CD4-positive, alpha-beta T cell treated with Interleukin-6 for 4 hours (primary cell): ENCODE measurements at places on chromosomes 2 and 18.

- DNase-seq: no peak
Observed at GRCh38 chr18:54775686-54776085, 52.6 kb upstream of the RAB27B start.

GRCh38 chr2:213166109-213166508, 14.7 kb upstream of the IKZF2 start:
- DNase-seq: no peak

DNA sequence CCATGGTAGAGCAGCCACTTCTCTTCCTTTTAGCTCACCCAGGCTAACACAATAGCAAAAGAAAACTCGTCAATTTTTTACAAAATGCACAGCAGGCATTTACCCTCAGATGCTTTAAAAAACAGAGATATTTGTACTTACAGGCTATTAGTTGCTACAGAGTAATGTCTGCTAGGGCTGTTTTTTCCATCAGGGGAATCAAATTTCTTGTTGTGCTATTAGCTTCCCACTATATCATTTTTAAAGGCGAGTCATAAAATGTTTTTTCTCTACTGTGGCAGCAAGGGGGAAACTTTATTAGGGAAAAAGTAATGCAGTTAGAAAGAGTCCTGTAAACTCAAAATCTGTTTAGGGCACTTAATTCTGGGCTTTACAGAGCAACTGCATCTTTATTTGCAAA, 277.9 kb upstream of the THSD7B start:
- no peak for DNase-seq

DNA sequence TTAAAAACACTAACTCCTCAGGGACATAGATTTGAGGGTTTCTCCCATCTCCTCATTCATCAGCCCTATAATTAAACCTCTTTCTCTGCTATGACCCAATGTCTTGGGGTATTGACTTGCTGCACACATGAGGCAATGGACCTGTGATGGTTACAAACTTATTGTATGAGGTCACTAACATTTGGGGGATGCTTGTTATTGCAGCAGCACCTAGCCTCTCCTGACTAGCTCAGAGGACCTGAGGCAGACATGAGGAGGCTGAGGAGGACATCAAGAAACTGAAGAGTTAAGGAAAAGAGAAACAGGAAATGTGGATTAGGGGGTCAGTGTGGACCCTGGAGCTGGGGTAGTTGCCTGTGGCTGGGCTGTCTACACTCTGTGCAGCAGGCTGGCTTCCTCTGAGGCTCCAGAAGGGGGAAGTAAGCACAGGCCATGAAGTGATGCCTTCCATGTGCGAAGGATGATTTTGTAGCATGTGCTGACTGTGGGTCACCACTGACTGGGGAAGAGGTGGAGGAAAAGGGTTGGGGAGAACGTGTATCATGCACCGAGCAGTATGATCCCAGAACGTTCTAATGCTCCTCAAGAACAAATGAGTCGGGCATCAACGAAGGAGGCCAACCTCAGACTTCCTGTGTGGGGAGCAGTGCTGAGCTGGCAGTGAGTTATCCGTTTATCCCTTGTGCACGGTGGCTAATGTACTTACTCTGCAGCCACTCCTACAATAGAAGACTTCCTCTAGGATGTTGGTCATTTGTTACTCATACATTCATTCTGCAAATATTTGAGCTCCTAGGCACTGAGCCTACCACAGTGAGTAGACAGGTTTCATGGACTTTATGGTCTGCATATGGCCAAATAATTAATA, 42.1 kb upstream of the RFX8 start:
- DNase-seq: peak; percentile 33

DNA sequence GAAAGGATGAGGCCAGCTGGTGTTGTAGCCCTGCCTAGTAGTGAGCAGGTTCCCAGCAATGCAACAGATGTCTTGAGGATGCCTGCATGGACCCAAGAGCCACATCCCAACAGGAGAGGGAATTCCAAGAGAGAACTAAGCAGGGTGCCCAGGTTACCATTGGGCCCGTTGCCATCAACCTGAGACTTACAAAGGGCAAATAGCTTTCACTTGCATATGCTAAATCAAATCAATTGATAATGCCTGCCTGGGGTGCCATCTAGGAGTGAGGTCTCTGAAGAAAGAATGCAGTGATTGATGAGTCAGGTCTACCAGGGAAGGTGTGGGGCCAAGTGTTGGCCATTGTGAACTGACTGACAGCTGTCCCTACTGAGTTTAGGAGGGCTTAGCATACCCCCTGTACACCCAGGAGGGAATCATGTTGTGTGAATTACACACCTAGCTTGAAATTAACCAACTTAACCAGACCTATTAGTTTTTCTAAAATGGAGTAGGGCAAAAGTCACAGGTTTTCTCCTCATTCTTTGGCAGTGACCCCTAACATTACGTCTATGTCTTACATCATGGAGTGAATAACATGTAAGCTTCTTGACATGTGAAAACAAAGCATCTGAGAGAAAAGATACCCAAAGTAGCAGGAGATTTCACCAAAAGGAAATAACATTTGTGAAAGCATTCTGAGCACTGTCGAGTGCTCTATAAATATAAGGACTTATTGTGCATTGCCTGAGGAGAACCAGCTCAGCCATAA, 32.3 kb downstream of the FHOD3 start:
- no peak for DNase-seq

- DNase-seq: peak; percentile 53
Observed at GRCh38 chr2:231611273-231612108, 18.8 kb downstream of the TEX44 start.

- DNase-seq: no peak
Observed at GRCh38 chr2:234917211-234917975, 34.4 kb upstream of the SH3BP4 start.

- DNase-seq: no peak
Observed at GRCh38 chr2:47771211-47771610, 11.7 kb upstream of the MSH6 start.

DNA sequence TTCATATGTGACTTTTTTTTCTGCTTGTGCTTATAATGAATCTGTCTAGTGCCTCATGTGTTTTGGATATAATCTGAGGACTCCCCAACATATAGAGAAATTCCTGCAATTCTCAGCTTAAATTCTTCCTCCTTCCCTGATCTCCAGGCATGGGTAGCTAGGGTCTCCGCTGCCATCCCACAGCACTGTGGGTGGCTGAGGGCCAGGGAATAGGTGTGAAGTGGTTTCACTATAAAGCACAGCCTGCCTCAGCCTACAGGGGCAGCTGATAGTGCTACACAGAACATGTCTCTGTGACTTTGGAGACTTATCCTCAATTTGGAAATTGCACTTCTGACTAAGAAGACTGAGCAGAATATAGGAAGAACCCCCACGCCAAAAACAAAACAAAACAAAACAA, 137.3 kb upstream of the NABP1 start:
- no peak for DNase-seq

GRCh38 chr18:75962036-75962572, 532.9 kb downstream of the ZNF516 start:
- no peak for DNase-seq

DNA sequence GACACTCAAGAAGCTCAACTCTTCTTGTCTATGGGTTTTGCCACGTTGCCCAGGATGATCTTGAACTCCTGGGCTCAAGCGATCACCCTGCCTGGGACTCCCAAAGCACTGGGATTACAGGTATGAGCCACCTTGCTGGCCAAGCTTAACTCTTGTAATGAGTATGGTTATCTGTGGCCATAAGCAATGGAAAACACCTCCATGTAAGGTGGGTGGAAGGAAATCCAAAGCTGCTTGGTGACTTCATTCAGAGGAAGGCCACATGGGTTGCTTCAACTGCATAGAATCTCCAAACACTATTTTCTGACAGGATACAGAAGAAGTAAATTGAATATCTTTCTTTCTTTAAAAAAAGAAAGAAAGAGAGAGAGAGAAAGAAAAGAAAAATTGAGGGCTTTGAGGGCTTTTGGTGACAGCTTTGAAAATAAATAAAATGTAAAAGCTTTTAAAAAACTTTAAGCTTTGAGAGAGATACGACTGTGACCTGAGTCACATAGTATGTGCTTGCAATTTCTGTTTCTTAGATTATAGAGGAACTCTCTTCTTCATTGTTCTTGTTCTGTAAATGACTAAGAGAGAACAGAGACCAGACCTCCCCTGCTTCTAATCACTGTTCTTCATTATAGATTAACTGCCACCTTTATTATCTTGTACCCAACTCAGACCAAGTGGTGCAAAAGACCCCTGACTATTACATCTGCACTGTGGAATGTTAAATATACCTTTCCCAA, 123.1 kb upstream of the NDUFV2 start:
- no peak for DNase-seq

- no peak for DNase-seq
Observed at GRCh38 chr2:117523267-117523666, 291.2 kb upstream of the DDX18 start.

- no peak for DNase-seq
Observed at GRCh38 chr2:44932564-44933392, 8.7 kb upstream of the SIX3 start.

DNA sequence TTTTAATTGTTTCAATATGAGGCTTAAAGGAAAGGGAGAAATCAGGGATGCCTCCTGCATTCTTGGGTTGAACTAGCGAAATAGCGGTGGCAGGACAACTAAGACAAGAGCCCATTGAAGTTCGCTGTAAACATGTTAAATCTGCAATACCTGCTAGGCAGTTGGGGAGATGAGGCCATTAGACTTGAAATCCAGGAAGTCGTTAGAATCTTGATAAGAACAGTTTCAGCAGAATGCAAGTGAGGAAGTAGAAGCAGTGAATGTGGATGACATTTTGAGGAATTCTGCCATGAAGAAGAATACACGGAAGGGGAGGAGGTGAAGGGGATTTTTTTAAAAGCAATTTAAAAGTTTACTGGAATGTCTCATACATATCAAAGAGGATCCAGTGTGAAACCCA, 109.7 kb downstream of the LPIN1 start:
- no peak for DNase-seq

DNA sequence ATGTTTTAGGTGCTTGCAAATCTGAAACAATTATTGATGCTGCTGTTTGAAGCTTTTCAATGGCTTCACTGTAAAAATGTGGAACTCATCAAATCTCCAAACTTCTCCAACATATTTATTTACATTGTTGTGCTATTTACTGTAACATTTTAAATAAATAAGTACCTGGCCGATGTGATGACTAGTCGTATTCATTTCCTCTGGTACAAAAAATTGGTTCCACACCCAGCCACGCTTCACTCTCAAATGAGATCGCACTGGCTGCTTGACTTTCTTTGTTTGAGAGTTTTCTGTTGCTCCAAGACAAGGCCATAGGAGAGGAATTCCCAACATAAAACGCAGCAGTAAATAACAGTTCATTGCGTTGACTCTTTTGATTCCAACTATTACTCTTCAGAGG, 32.0 kb downstream of the CDH19 start:
- no peak for DNase-seq

DNA sequence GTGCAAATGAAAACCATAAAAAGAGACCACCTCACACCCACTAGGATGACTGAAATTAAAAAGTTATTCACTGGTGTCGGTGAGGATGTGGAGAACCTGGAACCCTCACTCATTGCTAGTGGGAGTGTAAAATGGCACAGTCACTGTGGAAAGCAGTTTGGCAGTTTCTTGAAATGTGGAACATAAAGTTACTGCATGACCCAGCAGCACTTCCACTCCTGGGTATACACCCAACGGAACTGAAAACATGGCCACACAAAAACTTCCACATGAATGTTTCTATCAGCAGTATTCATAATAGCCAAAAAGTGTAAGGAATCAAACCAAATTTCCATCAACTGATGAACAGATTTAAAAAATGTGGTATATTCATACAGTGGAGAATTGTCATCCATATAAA, 65.1 kb upstream of the SLC66A3 start:
- no peak for DNase-seq

DNA sequence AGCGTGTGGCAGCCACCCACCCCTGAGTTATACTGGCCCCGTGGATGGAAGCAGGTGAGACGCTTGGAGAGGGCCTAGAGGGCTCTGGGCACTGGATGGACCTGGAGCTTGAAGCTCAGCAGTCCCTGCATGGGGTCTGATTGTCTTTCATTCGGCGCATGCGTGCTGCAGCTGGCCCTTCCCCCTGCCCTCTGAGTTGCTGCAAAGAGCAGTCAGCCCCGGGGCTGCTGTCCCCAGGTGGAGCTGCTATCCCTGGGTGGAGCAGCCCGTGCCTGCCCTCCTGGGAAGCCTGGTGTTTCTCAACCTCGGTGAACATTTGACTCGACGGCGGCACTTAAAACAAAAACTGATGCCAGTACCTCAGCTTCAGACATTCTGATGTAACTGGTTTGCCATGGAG, 29.6 kb downstream of the IGFBP5 start:
- DNase-seq: no peak

DNA sequence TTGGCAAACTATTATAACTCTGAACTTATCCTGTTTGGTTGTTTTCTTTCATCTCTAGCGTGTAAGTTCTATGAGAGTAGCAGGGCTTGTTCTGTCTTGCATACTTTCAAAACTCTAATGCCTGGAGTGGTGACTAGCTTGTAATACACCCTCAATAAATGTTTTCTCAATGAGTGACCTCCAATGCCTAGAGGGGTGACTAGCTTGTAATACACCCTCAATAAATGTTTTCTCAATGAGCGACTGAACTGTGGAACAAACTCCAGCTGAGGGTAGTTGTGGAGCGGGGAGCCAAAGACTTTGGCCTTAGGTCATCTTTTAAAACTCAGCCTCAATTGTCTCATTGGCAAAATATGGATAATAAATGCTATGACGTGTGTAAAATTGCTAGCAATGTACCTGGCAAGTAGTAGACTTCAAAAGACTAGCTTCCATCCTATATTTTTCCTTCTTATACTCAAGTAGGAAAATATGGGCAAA, 1.8 kb downstream of the GPD2 start:
- no peak for DNase-seq
